ENCODE measurements at places on chromosomes 6 and 20.

DNA sequence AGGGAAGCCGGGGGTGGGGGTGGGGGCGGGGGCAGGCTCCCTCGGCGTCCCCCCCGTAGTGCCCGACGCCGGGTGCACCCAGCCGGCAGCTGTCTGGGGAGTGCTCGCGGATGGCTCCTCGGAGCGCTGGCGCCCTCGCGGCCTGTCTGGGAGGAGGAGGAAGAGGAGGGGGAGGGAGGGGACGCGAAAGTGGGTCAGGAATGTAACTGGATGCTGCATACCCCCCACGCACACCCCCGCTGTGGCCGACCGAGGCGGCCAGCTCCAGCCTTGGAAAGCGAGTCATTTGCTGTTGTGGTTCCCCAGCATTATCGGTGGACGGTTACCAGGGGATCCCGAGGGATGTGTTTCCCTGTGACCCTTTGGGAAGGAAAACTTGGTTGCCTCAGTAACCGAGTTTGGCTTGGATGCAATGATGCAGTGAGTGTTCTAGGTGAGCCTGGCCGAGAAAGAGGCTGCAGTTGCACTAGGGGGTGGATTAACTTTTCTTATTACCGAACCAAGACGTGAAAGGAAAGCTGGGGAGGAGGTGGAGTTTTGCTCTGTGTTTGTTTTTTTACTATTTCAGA is 55.2 kb upstream of the RREB1 start:
- DNase-seq = no peak

GRCh38 chr6:81875782-81876293 is 123.4 kb upstream of the TENT5A start:
- DNase-seq = no peak

- DNase-seq = no peak
These were observed 20.0 kb upstream of the WFDC2 start for GRCh38 chr20:45449528-45449927.

DNA sequence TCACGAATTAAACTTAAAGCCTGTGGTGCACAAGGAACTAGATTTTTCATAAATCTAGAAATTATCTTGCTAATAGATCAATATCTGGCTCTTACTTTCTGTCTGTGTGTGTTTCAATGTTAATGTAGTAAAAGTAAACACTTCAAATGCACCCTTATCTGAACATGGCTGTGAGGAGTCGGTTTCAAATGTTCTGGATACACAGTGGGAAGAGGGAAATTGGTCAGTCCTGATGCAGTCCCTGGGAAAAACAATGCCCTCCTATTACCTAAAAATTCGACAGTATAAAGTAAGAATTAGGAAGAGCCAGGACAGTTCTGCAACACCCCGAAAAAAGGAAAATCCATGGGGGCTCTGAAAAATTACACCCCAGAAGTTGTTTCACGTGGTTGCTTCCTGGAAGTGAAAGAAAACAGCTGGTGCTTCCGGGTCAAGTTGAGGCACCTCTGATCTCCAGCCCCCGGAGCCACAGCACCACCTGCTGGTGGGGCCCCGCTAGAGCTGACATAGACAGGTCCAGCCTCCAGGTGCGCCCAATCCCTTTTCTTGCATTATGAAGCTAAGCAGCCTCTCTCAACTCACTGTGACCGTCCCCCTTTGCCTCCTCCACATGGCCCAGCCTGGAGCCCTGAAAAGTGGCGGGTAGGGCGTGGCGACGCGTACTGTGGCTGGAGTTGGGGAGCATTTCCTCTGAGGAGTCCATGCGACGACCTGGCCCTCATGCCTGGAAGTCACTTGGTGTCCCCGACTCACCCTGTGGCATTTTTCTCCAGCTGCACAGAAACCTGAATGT is 8.3 kb downstream of the SEMG2 start:
- DNase-seq = no peak

- no peak for DNase-seq
These were observed 705.4 kb downstream of the RFPL4B start for GRCh38 chr6:113052506-113052905.

DNA sequence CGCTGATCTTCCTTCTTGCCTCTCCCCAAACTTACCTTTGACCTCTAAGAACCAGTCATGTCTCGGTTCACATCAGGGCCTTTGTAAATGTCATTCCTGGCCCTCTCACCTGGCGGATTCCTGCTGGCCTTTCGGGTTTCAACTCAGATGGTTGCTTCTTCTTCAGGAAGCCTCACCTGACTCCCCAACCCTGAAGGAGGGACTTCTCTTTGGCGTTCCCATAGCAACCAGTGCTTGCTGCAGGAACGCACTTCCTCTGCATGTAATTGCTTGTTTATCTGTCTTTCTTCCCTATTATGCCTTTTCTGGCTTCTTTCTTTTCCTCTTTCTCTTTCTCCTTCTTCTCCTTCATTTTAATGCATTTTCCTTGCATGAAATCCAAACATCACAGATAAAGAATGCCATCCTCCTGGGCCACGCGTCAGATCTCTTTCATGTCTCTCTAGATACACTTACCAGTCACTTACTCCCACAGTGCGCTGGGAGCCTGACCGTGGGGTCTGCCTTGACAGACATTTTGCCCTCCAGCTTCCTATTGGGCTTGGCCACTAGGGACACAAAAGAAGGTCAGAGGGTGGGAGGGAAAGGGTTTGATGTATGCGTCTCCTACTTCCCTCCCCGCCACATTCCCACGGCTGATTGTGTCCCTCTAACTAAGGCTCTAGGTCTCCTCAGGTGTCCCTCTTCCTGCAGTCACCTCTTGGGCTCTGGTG is 295.7 kb upstream of the TSHZ2 start:
- no peak for DNase-seq
